ENCODE measurements at places on chromosomes 11 and 22. TPM values are rescaled to one million over a fixed set of nuclear protein-coding genes. Genes with fewer than 3 reads are reported as not detected.

Gene TSSK2
- total RNA-seq = not detected

Gene ARHGEF17
- 9.1 TPM for total RNA-seq

Gene DEUP1
- not detected for total RNA-seq

Gene TUBA8
- total RNA-seq = 0.39 TPM

Gene GAB4
- total RNA-seq = not detected

Gene B4GALNT4
- not detected for total RNA-seq

Gene PNPLA5
- total RNA-seq = not detected

Gene MRGPRG
- total RNA-seq = not detected

Gene A4GALT
- 3.9 TPM for total RNA-seq

Gene CNGA4
- not detected for total RNA-seq

- DNase-seq = no peak
These were observed 443 bp upstream of the CELF1 start for GRCh38 chr11:47553406-47553743.

DNA sequence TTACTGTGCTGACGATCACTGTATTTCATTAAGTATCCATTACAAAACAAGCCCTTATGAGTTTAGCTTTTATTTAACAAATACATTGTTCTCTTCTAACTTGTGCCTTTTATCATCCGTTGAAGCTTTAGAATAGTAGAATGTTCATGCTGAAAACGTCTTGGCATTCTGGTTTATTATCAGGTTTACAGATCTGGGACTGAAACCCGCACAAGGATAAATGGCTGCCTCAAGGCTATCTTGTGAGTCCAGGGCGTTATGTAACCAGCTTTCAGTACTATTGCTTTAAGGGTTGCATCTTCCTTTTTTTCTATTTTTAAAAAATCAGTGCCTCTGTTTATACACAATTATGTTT lies 66.6 kb upstream of the PRODH start:
- DNase-seq = peak; percentile 31

- no peak for DNase-seq
These were observed 163.2 kb downstream of the MSANTD4 start for GRCh38 chr11:105858841-105859240.

GRCh38 chr22:46353483-46354105 lies 18.1 kb downstream of the TRMU start:
- DNase-seq = no peak

- DNase-seq = peak; percentile 4
These were observed 679 bp downstream of the SPCS2 start for GRCh38 chr11:74949753-74950137.

DNA sequence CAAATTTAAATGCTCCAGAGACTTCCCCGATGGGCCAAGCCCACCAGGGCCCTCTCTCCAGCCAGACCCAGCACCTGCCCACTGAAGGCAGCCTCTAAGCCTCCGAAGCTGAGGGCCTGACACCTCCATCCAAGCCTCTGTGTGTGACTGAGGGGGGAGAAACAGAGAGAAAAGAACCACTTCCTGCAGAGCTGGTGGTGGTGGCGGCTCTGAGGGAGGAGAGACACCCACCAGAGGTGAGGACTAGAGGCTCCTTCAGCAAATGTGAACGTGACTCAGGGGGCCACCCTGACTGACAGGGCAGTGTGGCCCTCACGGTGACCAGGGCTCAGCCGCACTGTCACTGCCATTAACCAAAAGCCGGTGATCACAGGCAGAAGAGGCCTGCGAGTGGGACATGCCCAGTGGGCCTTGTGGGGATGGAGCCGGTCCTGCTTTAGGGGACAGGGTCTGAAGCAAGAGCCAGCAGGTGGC lies 31.0 kb upstream of the CD5 start:
- DNase-seq = no peak

- no peak for DNase-seq
These were observed 197.7 kb downstream of the CASP12 start for GRCh38 chr11:104700609-104701008.

- DNase-seq = no peak
These were observed 193.4 kb upstream of the BLID start for GRCh38 chr11:122309262-122309925.

GRCh38 chr11:59556115-59556916 lies 45.0 kb downstream of the OR4D9 start:
- DNase-seq = peak; percentile 85

DNA sequence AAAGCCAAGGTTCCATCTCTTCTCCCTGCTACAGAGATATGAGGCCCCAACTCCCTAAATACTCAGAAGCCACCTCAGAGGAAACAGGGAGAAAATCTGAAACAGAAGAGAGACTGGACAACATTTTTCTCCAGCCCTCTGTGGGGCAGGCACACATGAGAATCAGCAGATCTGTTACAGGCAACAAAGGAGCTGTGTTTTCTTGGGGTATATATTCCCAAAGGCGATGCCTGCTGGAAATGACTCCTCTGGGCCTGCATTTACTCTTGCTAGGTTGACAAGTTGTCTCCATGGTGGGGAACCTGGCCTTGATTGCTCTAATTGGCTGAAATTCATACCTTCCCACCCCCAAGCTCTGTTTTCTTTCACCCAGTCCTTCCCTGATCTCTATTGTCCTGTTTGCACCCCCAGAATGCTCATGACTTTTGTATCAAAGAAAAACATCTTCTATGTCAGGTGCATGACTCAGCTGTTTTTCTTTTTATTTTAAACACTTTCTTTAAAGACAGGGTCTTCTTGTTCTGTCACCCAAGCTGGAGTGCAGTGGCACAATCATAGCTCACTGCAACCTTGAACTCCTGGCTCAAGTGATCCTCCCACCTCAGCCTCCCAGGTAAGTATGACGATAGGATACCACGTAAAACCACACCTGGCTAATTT lies 23.5 kb upstream of the P2RY6 start:
- no peak for DNase-seq
